Osteoblast (primary cell): ENCODE measurements at places on chromosomes 4 and X. TPM values are rescaled to one million over a fixed set of nuclear protein-coding genes. Genes with fewer than 3 reads are reported as not detected.
A peak's percentile ranks its signal among the peaks of the same experiment; 100 is the strongest.

- no peaks in the 10 kb centered on the region for H3K36me3 ChIP-seq
- H3K27ac ChIP-seq, result peak overlapping the region; percentile 69
- DNase-seq, result no peak
- peaks cover 21% of the 10 kb centered on the region for H3K4me1 ChIP-seq
- no peak overlapping the region for H3K4me3 ChIP-seq
Measured at GRCh38 chr4:145939856-145940255, 1.2 kb upstream of the ZNF827 start.

- peak; percentile 82 for DNase-seq
- no peaks in the 10 kb centered on the region for H3K27me3 ChIP-seq
- peaks cover 100% of the 10 kb centered on the region for H3K36me3 ChIP-seq
- no peak overlapping the region for H3K4me3 ChIP-seq
- H3K27ac ChIP-seq, result no peak overlapping the region
- H3K4me1 ChIP-seq, result no peaks in the 10 kb centered on the region
Measured at GRCh38 chr4:7771541-7772507, 167.8 kb downstream of the AFAP1 start.

DNA sequence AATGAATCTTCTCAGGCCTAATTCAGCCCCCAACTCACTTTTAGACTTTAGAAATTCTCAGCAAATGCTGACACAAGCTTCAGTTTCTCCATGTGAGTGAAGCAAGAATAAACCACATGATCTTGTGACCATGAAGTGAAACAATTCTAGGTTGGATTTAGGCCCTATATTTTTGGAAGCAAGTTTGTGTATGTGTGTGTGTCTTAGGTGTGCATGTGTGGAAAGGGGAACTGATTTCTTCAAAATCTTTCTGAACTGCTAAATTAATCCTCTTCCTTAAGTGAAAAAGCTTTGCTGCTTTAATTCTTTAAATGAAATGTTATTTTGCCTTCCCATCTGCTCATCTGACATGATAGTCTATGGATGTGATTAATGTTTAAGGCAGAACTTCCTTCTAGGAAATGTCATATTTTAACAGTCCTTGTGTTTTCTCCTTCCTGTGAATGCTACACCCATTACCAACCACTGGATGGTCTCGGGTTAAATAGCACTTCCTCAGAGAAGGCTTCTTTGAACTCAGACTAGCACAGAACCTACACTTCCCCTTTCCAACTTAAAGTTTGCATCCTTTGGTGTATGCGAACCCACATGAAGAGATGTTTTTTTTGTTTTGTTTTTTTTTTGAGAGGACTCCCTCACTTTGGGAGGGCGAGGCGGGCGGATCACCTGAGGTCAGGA is 1.2 kb upstream of the TMEM144 start:
- H3K27ac ChIP-seq, result no peak overlapping the region
- no peak for DNase-seq
- H3K4me3 ChIP-seq, result no peak overlapping the region
- H3K27me3 ChIP-seq, result no peaks in the 10 kb centered on the region

DNA sequence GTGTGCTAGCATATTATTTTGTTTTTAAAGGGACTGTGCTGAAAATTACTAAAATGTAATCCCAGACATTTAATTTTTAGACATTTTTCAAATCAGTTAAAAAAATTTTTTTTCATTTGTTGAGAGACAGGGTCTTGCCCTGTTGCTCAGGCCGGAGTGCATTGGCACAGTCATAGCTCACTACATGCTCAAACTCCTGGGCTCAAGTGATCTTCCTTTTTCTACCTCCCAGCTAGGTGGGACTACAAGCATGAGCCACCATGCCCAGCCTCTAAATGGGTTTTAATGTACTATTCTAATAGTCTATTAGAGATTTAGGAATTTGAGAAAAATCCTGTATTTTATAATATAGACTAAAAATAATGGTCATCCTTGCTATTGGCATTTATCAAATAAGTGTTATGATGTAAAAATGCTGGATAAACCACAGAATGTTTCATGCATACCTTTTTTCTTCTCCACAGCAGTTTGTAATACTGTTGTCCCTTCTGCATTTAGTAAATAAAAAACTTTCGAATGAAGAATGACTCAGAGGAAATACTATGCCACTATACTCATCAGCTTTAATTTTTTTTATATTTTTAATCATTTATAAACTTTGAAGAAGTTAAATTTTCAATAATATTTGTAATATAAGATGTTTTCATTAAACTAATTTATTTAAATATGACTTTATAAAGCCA is 29.9 kb downstream of the CPEB2 start:
- DNase-seq, result no peak
- no peak overlapping the region for H3K4me3 ChIP-seq
- peaks cover 67% of the 10 kb centered on the region for H3K4me1 ChIP-seq
- H3K36me3 ChIP-seq, result peaks cover 54% of the 10 kb centered on the region

DNA sequence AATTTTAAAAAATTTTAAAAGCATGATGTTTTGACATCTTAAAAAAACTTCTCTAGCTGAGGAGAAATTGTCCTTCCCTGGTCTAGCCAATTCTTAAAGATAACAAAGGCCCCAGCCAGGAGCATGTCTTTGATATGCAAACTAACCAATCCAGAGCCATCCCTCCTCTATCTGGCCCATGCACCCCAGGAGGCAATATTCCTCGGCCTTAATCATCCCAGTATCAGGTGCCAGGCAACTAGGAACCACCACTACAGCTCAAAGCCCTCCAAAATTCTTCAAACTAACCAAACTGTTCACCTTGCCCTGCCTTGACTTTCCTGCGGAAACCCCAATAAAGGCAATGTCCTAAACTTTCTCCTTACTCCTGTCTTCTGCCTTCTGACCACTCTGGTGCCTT is 97.8 kb upstream of the USP9X start:
- H3K36me3 ChIP-seq, result no peaks in the 10 kb centered on the region
- DNase-seq, result no peak
- peaks cover 7% of the 10 kb centered on the region for H3K27me3 ChIP-seq
- H3K4me3 ChIP-seq, result no peak overlapping the region
- H3K4me1 ChIP-seq, result no peaks in the 10 kb centered on the region
- no peak overlapping the region for H3K27ac ChIP-seq

- H3K4me1 ChIP-seq, result no peaks in the 10 kb centered on the region
- no peak overlapping the region for H3K27ac ChIP-seq
- no peak overlapping the region for H3K4me3 ChIP-seq
- H3K36me3 ChIP-seq, result no peaks in the 10 kb centered on the region
- H3K27me3 ChIP-seq, result no peaks in the 10 kb centered on the region
Measured at GRCh38 chrX:151878574-151878973, 34.1 kb upstream of the MAGEA4 start.

DNA sequence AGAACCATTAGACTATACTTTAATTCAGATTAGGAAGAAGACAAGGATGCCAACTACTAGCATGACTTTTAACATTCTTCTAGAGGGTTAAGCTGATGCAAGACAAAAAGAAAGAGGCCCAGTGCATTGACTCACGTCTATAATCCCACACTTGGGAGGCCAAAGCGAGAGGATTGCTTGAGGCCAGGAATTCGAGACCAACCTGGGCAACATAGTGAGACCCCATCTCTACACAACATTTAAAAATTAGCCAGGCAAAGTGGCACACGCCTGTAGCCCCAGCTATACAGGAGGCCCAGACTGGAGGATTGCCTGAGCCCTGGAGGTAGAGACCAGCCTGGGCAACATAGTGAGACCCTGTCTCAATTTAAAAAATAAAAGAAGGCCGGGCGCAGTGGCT is 40.2 kb upstream of the HPRT1 start:
- no peak overlapping the region for H3K27ac ChIP-seq
- peaks cover 5% of the 10 kb centered on the region for H3K36me3 ChIP-seq
- no peak for DNase-seq
- peaks cover 4% of the 10 kb centered on the region for H3K27me3 ChIP-seq

DNA sequence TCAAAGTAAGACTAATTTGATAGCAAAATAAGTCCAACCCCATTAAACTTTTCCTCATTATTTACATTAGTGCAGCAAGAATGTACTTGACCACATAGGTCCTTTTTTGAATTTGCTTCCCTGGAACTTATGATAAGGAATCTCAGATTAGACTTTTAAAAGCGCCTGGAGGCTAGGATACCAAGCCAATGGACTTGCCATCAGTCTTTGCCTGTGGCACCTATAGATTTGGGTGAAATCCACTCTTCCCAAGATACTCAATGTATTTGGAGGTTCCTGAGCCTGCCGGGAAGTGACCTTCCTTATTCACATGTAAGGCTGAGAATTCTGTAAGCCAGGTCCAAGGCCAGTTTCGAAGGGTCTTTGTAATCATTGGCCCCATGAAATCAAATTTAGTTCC is 553.6 kb downstream of the ADGRL3 start:
- H3K27me3 ChIP-seq, result no peaks in the 10 kb centered on the region
- no peaks in the 10 kb centered on the region for H3K36me3 ChIP-seq
- DNase-seq, result peak; percentile 54
- no peak overlapping the region for H3K4me3 ChIP-seq
- no peak overlapping the region for H3K27ac ChIP-seq
- no peaks in the 10 kb centered on the region for H3K4me1 ChIP-seq

GRCh38 chr4:1249731-1250526 is 999 bp upstream of the CTBP1 start:
- DNase-seq, result peak; percentile 93
- H3K27ac ChIP-seq, result peak overlapping the region; percentile 56
- no peaks in the 10 kb centered on the region for H3K27me3 ChIP-seq
- peak overlapping the region; percentile 79 for H3K4me3 ChIP-seq

- H3K4me1 ChIP-seq, result no peaks in the 10 kb centered on the region
- no peak overlapping the region for H3K4me3 ChIP-seq
- H3K27me3 ChIP-seq, result no peaks in the 10 kb centered on the region
- DNase-seq, result no peak
- peak overlapping the region; percentile 57 for H3K27ac ChIP-seq
- H3K36me3 ChIP-seq, result no peaks in the 10 kb centered on the region
Measured at GRCh38 chrX:101252634-101253033, 33.0 kb downstream of the DRP2 start.

- peaks cover 2% of the 10 kb centered on the region for H3K27me3 ChIP-seq
- no peak for DNase-seq
- H3K27ac ChIP-seq, result peak overlapping the region; percentile 77
- H3K36me3 ChIP-seq, result no peaks in the 10 kb centered on the region
- H3K4me1 ChIP-seq, result no peaks in the 10 kb centered on the region
Measured at GRCh38 chrX:75156531-75156945, 455 bp upstream of the ABCB7 start.

DNA sequence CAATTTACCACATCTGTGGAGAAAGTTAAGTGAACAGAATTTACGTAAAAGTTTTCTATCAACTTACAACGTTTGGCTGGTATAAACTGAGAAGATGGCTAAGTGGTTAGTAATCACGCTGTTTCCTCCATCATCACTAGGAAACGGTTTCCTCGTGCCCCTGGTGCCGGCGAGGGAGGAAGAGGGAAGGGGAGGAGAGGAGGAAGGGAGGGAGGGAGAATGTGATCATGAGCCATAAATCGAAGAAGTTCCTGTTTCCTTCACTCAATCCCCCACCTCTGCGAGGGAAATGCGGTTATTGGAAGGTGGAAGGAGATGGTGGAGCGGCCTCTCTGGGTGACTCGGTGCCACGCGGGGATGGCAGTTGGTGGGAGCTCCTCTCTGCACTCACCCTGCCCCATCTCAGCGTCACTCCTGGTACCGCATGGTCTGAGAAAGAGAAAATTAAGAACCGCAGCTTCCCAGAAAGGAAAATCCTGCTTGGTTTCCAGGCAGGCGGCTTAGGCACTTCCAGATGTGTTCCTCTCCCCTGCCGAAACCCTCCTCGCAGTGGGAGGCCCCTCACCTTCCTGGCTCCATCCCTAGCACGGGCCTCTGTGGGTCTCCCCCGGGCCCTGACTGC is 216.8 kb downstream of the AFAP1 start:
- no peak for DNase-seq
- H3K36me3 ChIP-seq, result no peaks in the 10 kb centered on the region
- H3K4me3 ChIP-seq, result no peak overlapping the region
- H3K27me3 ChIP-seq, result no peaks in the 10 kb centered on the region
- no peaks in the 10 kb centered on the region for H3K4me1 ChIP-seq

DNA sequence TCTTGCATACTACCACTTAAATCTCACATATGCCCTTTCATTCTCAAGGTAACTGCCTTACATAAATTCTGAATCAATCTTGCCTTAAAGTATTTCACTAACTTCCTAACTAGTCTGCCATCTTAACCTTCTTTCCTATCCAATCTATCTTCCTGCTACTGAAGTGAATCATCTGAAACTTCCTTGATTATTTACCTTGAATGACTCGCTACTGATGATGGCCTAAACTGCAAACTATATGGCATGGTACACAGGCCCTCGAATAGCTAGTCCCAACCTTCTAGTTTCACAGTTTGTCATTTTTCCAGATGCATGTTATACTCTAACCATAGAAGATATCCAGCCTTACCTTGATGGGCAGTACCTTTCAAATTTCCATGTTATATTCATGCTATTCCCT is 19.9 kb downstream of the PHKA1 start:
- no peak overlapping the region for H3K4me3 ChIP-seq
- no peaks in the 10 kb centered on the region for H3K27me3 ChIP-seq
- no peaks in the 10 kb centered on the region for H3K36me3 ChIP-seq

- H3K27me3 ChIP-seq, result no peaks in the 10 kb centered on the region
- H3K4me3 ChIP-seq, result no peak overlapping the region
Measured at GRCh38 chr4:188719794-188720193, 580.6 kb downstream of the TRIML1 start.

DNA sequence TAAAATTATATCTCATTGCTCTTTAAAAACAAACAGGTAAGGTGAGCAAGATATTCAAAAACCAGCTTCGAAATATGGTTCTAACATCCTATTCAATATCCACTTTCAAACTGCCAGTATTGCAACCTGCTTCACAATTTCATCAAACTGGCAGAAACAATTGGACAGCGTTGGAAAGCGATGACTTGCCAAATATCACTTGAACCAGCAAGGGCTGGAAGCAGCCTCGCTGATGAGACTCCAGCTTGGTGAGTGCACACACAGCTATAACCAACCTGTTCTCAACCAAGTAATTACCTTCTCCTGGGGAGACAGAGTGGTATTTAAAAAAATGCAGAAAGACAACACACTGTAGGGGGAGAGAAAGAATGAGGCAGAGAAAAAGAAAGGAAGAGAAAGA is 155.8 kb upstream of the RAI2 start:
- H3K27ac ChIP-seq, result no peak overlapping the region
- H3K4me1 ChIP-seq, result no peaks in the 10 kb centered on the region
- H3K36me3 ChIP-seq, result no peaks in the 10 kb centered on the region
- no peak overlapping the region for H3K4me3 ChIP-seq
- H3K27me3 ChIP-seq, result no peaks in the 10 kb centered on the region
- no peak for DNase-seq

Gene FRMD7
- total RNA-seq, result 1.1 and 1.5 TPM in 2 replicates

Gene NUP62CL
- total RNA-seq, result not detected in 2 replicates

Gene SCRG1
- total RNA-seq, result 0.88 and 7.6 TPM in 2 replicates

Gene APLN
- 0.29 and 0.72 TPM in 2 replicates for total RNA-seq

Gene SSX4
- total RNA-seq, result not detected in 2 replicates

Gene CYBB
- total RNA-seq, result 0.29 and 1.4 TPM in 2 replicates

Gene F8A1
- total RNA-seq, result 3.8 and 6.5 TPM in 2 replicates

Gene PLAC1
- total RNA-seq, result not detected in 2 replicates

Gene PAGE4
- total RNA-seq, result not detected in 2 replicates

Gene FAM53A
- 3.8 and 4.3 TPM in 2 replicates for total RNA-seq

Gene PAGE2
- not detected in 2 replicates for total RNA-seq

Gene BGN
- 139 and 210 TPM in 2 replicates for total RNA-seq

Gene FAM13A
- 18.6 and 18.8 TPM in 2 replicates for total RNA-seq

Gene GPR119
- total RNA-seq, result not detected in 2 replicates

Gene NLGN3
- total RNA-seq, result 0.29 and 0.36 TPM in 2 replicates
